ENCODE measurements at places on chromosomes 5 and 9.
A peak's percentile ranks its signal among the peaks of the same experiment; 100 is the strongest.

DNA sequence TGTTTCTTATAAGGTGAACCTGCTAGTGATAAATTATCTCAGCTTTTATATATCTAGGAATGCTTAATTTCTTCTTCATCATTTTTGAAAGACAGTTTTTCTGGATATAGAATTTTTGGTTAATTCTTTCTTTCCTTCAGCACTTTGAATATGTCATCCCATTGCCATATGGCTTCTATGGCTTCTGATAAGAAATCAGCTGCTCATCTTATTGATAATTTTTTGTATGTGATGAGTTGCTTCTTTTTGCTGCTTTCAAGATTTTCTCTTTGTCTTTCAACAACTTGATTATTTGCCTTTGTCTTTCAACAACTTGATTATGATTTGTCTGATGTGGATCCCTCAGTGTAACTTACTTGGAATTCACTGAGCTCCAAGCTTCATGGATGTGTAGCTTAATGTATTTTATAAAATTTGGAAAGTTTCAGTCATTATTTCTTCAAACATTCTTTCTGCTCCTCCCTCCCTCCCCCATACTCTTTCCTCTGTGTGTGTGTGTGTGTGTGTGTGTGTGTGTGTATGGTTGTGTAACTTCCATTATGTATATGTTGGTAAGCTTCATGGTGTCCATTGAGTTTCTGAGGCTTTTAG, 243.9 kb downstream of the TLE1 start:
- no peak for DNase-seq

GRCh38 chr5:180424094-180424493, 70.1 kb upstream of the CNOT6 start:
- no peak for DNase-seq

- no peak for DNase-seq
Observed at GRCh38 chr9:38226491-38226951, 157.5 kb upstream of the SHB start.

DNA sequence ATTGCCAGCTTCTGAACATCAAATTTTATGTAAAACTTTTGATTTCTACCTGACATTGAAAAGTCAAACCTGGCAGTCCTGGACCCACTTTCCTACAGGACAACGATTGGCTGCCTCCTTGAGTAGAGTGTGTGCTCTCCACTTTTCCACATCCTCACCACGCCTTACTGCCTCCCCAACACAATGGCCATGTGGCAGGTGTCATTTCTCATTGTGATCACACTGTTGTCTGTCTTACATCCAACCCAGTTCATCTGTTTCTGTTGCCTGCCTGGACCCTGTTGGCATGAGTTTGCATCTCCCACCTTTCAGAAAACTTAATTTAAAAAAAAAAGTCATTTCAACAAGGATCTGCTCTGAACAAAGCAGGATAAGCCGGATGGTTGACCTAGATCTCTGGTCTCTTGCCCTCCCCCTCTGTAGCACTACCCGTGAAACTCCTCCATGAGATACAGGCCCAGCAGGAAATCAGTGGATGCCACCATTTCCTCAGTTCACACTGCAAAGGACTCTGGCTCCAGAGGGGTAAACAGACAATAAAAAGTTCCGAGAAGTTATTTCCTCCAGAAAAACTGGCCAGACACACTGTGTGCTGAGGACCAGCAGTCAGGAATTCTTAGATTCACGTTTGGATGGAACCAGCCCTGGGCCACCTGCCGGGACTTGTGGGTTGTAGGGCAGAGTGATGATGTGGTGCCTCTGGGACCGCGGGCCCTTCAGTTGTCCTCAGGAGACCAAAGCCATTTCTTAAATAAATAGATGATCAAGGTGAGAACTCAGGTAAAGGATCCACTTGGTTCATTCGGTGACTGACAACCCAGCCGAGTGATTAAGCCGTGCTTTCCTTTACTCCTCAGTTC, 48.6 kb downstream of the AMBP start:
- DNase-seq = no peak

DNA sequence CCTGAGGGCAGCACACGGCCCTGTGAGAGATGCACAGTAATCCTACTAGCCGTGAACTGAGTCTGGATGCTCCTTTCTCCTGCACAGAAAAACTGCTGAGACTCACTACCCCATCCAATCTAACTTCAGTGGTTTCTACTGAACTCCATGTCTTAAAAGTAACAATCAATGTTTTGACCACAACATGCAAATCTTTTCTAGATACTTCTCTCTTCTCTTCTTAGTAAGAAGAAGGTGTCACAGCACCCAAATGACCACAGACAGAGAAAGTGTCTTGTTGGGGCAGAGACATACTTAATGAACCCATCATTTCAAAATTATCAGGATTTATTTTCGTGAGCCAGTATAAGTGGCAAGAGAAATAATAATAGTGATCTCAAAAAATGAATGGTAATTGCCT, 285.8 kb upstream of the MEF2C start:
- DNase-seq = no peak

DNA sequence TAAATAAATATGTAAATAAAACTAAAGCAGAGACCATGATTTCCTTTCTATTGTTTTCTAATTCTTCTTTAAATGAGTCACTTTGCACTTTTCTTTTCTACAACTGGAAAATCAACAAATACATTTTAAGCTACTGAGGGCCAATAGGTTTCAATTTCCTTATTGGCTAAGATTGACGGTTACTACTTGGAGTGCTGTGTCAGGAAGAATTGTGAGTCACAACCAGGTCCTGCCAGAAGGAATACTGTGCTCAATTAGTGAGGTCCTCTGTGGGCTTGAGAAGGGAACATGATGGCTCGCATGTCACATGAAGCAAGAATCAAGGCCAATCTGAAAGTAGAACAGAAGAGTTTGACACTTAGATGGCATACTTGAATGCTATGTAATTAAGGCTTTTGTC, 110.8 kb downstream of the HMHB1 start:
- no peak for DNase-seq

DNA sequence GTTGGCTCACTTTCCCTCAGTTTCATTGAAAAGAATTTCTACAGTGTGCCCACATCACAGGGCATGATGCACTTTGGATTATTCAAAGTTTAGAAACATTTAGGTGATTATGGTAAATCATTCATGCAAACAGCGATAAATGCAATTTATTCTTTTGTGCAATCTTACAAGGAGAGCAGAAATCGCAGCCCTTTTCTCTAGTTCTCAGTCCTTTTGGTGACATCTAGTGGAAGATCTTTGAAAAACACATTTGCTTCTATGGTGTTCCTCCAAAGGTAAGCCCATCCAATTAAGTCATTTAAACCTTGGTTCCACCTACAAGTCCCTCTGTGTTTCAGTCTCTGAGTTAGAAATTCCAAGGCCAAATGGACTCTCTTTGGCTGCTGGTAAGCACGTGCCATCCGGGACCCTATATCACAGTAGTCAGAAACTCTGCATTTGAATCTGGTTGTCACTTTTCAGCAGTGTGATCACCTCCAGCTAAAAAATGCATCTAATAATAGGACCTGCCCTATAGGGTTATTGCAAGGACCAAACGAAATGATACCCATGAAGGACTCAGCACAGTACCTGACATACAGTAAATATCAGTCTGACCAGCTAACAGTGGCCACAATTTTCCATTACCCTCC, 66.4 kb downstream of the MACROH2A1 start:
- DNase-seq = no peak

GRCh38 chr5:150022681-150023080, 22.1 kb downstream of the HMGXB3 start:
- no peak for DNase-seq

DNA sequence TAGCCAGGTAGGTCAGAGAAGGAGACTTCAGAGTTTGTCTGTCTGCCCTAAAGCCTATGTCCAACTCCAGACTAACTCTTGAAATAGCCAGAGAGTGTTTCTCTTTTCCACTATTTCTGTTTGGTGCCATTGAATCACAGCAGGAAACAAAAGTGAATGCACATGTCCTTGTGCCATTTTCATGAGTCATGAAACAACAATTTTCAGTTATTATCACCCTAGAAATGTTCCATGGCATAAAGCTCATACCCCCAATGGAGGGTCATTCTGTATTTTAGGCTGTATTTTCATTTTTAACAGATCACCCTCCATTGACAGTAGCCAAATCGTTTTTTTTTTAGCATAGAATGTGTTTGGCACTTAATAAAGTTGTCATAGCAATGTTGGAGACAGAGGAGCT, 124.7 kb downstream of the PAPPA start:
- no peak for DNase-seq

DNA sequence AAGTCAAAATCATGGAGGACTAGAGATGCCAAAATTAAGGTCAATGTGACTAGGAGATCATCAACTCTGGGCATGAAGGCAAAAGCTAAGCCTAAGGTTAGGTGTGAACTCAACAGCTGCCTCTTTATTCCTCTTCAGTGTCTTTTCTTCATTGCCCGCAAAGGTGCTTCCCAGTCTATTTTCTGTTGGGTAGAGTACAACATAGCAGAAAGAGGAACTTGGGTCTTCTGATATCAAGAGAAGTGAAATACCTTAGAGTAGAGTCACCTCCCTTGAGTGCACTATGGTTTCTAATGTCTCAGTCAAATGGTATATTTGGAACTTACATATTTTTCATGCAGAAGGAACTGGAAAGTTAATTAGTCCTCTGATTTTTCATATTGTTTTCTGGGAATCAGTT, 122.5 kb upstream of the GRIN3A start:
- DNase-seq = no peak

GRCh38 chr9:93892748-93893147, 62.4 kb downstream of the BARX1 start:
- DNase-seq = no peak

GRCh38 chr9:135501261-135502167, 1.0 kb downstream of the MRPS2 start:
- DNase-seq = peak; percentile 68

GRCh38 chr5:95241-95980, 3.4 kb downstream of the PLEKHG4B start:
- DNase-seq = no peak

- no peak for DNase-seq
Observed at GRCh38 chr9:99253134-99253533, 31.1 kb downstream of the SEC61B start.

- no peak for DNase-seq
Observed at GRCh38 chr5:65483546-65484346, 2.0 kb upstream of the ADAMTS6 start.

All from tibial artery (tissue), 4 donors.